ENCODE measurements at places on chromosomes 5 and 9.

- no peak for DNase-seq
These were observed 612 bp upstream of the ATG10 start for GRCh38 chr5:81971111-81971711.

GRCh38 chr9:29966247-29966646 lies 2393.0 kb upstream of the C9orf72 start:
- DNase-seq: no peak

GRCh38 chr9:116467740-116468351 lies 219.3 kb upstream of the TRIM32 start:
- DNase-seq: no peak

DNA sequence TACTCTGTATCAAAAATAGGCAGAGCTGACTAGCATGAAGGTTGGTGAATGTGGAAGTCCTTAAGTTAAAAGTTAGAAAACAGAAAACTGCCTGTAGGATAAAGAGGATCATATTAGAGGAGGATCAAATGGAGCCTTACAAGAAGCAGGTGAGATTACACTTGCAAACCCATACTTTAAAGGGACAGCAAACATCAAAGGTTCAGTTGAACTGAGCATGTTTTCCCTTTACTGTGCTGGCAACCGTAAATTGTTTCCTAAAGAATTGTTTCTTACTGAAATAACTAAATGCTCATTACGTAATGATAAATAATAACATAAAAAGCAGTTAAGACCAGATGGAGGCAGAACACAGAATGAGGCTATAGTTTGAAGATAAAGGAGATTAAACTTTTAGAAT lies 465.3 kb upstream of the FTMT start:
- no peak for DNase-seq

DNA sequence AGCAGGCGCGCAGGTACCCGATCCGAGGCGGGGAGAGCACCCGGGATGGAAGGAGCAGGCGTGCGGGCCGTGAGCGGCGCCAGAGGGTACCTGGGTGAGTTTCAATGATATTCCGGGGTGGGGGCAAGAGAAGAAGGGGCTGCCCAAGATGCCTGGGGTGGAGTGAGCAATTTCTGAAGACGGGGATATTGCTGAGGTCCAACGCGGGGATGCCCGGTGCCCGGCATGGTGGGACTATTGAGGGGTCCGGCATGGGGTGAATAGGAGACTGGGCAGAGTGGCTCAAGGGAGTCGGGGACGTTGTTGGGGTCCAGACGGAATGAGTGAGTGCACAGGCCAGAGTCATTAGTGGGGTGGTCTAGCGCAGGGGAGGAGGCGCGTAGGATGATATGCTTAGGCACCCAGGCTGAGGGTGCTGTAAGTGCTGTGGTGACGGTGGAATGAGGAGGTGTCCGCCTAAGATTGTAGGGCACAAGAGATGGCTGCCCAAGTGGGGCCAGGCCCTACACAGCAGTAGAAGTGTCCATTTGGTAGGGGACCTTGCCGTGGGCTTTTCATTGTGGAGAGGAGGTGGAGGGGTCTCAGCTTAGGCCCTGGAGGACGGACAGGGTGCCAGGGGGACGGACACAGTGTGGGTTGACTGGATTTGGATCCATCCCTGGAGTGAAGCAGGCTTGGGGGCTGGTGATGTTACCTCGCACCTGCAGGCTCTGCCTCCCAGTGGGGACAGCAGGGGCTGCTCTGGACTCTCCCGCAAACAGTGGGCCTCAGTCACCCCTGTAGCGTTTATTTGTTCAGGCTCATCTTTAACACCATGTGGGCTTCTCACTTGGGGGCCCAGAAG lies 719 bp downstream of the MIGA2 start:
- DNase-seq: no peak

DNA sequence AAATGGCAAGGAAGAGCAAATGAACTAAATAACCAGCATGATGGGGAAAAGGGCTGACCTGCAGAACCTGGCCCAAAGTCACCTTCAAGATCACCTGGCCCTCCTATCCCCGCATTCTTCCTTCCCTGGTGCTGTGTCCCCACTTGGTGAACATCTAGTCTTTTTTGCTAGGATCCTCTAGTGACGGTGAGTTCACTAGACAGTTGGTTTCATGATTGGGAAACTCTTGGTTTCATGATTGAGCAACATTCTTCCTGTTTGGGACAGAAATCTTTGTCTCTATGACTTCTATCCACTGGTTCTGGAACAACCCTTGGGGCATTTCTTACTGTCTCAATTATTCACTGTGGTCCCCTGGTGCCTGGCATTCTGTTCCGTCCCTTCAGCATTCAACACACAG lies 50.2 kb upstream of the DAB2IP start:
- no peak for DNase-seq

DNA sequence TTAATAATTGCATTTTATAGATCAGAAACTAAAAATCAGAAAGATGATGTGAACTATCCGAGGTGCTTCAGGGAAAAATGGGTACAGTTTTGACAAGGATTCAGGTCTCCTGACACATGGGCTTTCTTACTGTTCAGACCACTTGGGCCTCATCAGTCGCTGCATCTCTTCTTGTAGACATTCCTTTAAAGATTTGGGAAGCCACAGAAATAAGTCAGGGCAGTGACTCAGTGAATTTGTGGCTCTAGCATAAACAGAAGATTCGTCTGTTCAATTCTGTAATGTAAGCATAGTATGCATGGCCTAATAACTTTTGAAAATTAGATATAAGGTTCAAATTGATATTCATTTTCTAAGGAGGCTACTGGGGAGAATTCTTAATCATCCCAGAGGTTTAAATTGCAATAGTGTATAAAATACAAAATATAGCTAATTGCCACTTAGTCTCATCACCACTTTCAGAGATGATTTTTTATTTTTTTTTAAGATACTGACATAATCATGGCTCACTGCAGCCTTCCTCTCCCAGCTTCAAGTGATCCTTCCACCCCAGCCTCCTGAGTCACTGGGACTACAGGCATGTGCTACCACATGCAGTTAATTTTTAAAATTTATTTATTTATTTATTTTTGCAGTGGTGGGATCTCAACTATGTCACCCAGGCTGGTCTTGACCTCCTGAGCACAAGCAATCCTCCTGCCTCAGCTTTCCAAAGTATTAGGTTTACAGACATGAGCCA lies 48.9 kb downstream of the RASEF start:
- DNase-seq: peak; percentile 7

GRCh38 chr5:76471987-76472334 lies 68.9 kb downstream of the IQGAP2 start:
- no peak for DNase-seq

GRCh38 chr9:36401164-36401740 lies 1.2 kb upstream of the RNF38 start:
- DNase-seq: no peak

GRCh38 chr5:62779010-62779422 lies 200.4 kb downstream of the LRRC70 start:
- DNase-seq: peak; percentile 31

- no peak for DNase-seq
These were observed 48.4 kb upstream of the DAB2IP start for GRCh38 chr9:121603028-121603427.

DNA sequence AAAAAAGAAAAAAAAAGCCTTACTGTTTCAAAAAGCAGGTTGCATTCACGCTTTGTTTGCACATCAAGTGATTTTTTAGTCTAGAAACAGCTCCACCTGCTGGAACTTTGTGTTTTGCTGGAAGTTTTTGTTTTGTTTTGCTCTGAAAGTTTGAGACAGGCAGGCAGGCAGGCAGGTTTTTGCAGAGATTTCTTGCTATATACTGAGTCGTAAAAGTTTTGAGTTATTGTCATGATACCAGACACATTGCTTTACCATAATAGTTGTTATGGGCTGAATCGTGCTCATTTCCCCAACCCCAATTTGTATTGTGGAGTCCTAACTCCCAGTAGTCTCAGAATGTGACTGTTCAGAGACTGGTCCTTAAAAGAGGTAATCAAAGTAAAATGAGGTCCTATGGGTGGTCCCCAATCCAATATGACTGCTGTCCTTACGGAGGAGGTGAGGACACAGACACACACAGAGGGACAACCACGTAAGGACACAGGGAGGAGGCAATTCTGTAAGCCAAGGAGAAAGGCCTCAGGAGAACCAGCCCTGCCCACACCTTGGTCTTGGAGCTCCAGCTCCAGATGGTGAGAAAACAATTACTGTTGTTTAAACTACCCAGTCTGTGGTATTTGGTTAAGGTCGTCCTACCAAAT lies 20.9 kb downstream of the OR2Y1 start:
- peak; percentile 2 for DNase-seq

DNA sequence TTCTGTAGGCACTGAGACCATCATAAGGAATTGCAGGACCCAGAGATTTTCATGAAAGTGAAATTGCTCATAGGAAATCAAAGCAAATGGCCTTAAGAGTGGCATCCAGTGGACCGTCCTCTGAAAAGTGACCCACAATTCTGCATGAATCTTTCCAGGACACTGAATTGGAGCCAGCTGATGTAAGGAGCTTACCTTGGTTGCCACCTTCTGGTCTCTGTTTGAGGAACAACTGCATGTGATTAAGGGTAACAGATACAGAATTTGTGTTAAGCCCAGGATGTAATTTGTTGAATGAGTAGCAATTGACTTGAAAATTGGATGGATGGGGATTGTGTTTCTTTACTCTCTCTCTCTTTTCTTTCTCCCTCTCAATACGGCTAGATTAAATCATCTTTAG lies 49.9 kb upstream of the GAS1 start:
- no peak for DNase-seq

DNA sequence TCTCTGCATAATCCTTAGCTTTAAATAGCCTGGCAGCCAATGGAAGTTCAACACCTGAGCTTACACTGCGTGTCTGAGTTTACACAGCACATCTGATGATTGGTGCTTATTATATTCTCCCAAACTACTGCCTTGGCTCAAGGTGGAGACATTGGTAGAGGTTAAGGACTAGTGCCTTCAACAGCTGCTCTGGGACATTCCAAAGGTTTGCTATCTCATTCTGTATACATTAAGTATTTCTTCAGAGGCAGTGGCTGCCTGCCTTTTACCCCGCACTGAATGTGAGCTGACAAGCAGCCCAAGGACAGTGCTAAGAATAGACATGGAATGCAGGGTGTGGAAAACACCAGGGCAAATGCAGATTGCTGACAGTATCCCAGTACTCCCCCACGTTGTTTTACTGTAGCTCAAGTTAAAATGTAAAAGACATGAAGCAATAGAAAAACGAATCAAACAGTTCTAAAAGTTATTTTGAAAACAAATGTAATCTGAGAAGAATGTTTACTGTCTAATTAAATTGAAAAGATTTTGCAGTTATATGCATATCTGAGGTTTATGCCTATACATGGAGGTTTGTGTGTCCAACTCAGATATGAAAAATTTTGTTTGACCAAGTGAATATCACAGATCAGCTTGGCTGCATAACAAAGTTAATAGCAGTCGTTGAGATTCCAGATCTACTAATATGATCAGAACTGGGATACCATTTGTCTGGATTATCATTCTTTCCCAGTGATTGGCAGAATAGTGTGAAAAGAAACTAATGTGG lies 1.8 kb downstream of the HSPB3 start:
- peak; percentile 75 for DNase-seq

- DNase-seq: no peak
These were observed 487.5 kb upstream of the SGCD start for GRCh38 chr5:155839251-155840037.

DNA sequence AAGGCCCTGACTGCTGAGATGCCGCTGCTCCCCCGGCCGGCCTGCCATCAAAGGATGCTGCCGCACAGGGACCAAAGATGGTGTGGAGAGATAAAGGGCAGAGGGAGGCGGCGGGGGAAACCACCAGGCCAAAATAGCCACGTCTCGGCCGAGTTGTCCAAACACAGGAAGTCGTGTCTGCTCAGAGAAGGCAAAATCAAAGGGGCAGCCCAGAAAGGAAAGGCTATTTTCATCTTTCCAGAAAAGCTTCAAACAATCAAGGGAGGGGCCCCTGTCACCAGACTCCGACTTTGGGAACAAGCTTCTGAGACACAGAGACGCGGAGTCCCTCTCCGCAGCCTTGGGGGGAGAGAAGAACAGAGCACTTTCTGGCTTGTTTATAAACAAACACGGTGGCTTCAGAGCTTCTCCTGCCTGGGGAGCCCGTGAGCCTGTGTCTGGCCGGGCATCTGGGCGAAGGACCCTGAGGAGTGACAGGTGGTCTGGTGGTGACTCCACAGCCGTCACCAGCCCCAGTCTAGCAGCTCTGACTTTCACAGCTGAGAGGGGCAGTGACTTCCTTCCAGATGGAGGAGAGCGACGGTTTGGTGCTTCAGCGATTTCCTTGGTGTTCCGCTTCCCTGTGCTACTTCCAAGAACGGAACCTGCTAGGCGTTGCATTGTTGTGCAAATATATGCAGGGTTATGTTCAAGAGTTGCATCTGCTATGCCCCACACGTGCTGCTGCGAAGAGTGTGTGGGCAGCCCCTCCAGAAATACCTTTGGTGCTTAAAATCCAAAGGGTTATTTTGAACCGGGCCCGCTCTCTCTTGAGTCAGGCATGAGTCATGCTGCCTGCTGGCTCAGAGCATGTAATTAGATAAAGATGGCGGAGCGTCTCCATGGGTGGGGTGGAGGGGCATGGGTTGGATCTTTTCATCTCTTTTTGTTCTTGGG lies 24.0 kb downstream of the ADAMTSL2 start:
- DNase-seq: peak; percentile 41

DNA sequence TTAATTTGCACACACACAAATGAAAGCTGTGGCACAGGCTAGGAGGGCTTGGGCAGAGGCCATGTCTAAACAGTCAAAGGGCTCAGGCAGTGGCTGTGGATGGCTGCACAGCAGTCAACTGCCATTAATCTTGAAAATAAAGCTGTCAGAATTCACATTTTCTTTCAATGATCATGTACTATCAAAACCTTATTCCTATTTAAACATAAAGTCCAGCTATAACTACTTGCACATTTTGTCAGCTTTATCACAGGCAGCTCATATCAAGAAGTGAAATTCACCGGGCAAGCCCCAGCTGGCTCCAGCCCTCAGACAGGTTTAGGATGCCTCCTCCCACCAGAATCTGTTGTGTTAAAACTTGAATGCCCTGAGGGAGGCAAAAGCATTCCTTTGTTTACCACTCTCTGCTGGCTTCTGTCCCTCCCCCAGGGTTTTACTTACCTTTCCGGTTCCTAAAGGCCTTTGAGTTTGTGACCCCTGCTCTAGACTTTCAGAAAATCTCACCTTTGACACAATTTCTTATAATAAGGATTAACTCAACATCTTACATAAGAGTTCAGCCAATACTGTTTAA lies 54.9 kb upstream of the GRAMD2B start:
- DNase-seq: no peak

- DNase-seq: peak; percentile 92
These were observed 248.6 kb upstream of the KLF4 start for GRCh38 chr9:107737987-107738743.

GRCh38 chr5:39177631-39177964 lies 41.8 kb downstream of the FYB1 start:
- no peak for DNase-seq

- no peak for DNase-seq
These were observed 13.1 kb downstream of the GPRIN1 start for GRCh38 chr5:176596689-176597416.

DNA sequence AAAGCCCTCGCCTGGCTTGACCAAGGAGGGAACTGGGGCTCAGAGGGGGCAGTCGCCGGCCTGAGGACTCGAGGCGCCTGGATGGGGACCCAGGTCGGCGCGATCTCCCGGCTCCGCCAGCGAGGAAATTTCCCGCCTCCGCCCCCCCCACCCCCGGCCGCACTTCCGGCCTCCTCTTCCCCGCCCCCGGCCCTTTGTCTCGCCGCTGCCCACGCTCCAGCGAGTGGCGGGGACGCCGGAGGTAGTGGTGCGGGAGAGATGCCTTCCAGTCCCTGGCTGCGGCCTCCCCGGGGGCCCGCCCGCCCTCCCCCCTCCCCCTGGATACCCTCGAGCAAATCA lies 448 bp upstream of the GPRIN1 start:
- no peak for DNase-seq

Measured in AG09319 (cell line).